Thoracic aorta (tissue), 2 donors: ENCODE measurements at places on chromosomes 11 and 22.

DNA sequence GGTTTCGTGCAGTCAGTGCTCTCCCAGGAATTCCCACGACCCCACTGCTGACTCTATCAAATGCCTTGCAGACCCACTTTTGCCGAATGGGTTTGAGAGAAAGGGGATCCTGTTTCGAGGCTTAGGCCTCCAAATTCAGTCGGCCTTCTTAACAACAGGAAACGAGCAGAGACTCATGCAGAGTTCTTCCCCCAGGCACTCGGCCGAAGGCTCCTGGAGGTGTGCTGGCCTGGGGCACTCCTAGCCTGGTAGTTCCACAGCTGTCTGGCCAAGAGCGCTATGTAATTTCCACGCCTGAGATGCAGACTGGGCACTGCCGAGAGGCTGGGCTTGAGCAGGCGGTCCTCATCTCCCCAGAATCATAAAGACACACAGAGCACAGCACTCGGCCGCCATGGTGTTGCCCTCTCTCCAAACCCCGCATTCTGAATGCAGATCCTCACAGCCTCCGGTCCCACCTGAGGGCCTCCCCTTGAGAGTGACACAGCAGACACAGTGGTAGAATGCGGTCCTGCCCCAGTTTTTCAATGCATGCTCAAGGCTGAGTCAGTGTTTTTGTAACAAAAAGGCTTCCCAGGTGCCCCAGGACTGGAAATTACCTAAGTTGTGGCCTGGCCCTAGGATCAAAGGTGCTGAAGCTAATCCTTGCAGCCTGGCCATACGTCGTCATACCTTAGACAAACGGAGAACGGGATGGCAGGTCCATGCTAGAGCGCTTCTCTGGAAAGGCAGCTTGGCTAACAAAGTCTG lies 30.2 kb upstream of the BID start:
- H3K27ac ChIP-seq: no peak overlapping the region
- no peak for DNase-seq
- H3K4me1 ChIP-seq: no peaks in the 10 kb centered on the region
- no peaks in the 10 kb centered on the region for H3K27me3 ChIP-seq

DNA sequence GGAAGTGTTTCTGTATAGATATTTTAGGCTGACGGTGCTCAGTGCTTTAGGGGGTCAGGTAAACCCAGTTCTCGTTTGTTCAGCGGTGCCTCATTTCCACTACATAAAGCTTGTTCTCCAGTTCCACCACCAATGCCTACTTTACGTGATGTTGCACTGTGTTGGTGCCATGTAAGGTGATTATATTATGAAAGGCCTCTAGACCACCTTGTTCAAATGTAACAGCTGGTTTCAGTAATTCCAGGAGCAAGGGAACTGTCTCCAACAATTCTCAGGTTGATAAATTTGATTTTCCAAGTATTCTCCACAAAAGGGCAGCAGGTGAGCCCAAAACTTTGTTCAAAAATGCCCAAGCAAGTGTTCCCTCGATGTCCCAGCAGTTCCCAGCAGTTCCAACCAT lies 83.7 kb upstream of the SEPTIN5 start:
- no peak for DNase-seq
- no peaks in the 10 kb centered on the region for H3K27me3 ChIP-seq
- H3K4me1 ChIP-seq: no peaks in the 10 kb centered on the region
- no peak overlapping the region for H3K4me3 ChIP-seq
- no peaks in the 10 kb centered on the region for H3K36me3 ChIP-seq
- no peak overlapping the region for H3K27ac ChIP-seq

DNA sequence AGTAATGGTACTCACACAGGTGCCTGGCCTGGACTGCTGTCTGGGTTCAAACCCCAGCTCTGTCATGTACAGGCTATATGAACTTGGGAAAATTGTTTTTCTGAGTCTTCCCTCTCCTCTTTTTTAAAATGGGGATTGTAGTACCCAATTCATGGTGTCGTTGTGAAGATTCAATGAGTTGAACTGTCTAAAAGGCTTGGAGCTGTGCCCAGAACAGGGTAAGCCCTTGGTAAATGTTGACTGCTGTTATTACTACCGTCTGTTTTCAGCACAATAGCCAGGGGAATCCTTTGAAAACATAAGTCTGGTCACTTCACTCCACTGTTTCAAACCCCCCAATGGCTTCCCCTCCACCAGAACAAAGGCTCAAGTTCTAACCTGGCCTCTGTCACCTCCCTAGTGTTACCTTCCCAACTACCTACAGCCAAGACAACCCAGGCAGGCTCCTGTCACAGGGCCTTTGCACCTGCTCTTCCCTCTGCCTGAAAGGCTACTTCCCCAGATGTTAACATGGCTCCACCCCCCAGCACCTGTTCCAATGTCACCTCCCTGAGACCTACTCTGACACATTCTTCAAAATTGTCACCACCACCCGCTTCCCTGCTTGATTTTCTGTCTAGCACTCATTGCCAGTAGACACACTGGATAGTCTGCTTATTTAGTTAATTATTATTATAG lies 152.8 kb downstream of the CHST1 start:
- no peaks in the 10 kb centered on the region for H3K4me1 ChIP-seq
- no peaks in the 10 kb centered on the region for H3K36me3 ChIP-seq
- H3K27ac ChIP-seq: no peak overlapping the region
- DNase-seq: no peak
- H3K4me3 ChIP-seq: no peak overlapping the region

DNA sequence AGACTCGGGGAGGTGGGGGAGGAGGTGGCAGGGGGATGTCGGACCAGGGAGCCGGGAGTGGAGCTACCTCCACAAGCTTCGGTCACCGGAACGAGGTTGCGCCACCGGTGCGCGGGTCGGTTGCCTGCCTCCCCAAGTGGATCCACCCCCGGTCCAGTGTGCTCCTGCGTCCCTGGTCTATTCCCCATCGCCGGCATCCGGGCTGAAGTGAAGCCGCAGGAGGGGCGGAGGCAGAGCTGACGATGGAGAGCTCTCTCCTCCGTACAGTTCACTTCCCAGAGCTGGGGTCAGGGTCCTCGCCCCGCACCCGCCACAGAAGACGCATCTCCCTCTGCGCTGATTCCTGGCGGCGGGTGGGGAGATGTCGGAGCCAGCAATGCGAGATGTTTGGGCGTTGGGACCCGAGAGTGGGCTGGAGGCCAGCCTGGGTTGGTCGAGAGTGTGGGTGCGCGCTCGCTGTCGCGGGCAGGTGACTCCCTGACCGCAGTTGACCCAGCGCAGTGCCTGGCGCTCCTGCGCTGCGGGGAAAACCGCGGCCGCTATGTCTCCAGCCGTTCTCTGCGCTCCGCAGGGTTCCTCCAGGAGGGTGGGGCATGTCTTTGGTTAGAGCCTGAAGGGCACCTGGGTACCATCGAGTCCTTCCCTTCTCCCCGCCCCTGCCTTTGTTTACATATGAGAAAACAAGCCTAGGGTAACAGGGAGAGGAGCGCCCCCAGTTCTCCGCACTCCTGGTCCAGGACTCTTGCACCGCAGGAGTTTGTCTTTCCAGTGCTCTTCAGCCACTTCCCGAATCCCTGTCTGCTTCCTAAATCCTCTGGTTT lies 1.7 kb downstream of the C11orf96 start:
- H3K27ac ChIP-seq: peak overlapping the region; percentile 92
- H3K36me3 ChIP-seq: no peaks in the 10 kb centered on the region
- DNase-seq: no peak
- H3K4me1 ChIP-seq: peaks cover 36% of the 10 kb centered on the region

- no peak overlapping the region for H3K4me3 ChIP-seq
- peak overlapping the region; percentile 49 for H3K27ac ChIP-seq
- H3K36me3 ChIP-seq: no peaks in the 10 kb centered on the region
- no peaks in the 10 kb centered on the region for H3K4me1 ChIP-seq
Measured at GRCh38 chr11:75174781-75175370, 24.0 kb downstream of the SLCO2B1 start.

GRCh38 chr22:41381329-41382097 lies at the start of gene TEF:
Gene TEF (plus strand): TSS chr22:41381942. CDS start chr22:41382045, 103 bp downstream.
- H3K36me3 ChIP-seq: no peaks in the 10 kb centered on the region
- peak within 1 kb of the TSS; percentile 98 for H3K27ac ChIP-seq
- H3K27me3 ChIP-seq: no peaks in the 10 kb centered on the region
- H3K4me3 ChIP-seq: peak within 1 kb of the TSS; percentile 97
- DNase-seq: peak; percentile 97

GRCh38 chr22:29071261-29072045 lies 1.4 kb upstream of the KREMEN1 start:
- H3K36me3 ChIP-seq: no peaks in the 10 kb centered on the region
- H3K27me3 ChIP-seq: no peaks in the 10 kb centered on the region
- H3K27ac ChIP-seq: no peak overlapping the region
- peaks cover 28% of the 10 kb centered on the region for H3K4me1 ChIP-seq
- no peak for DNase-seq
- H3K4me3 ChIP-seq: peak overlapping the region; percentile 81

GRCh38 chr11:15258433-15259165 lies 143.9 kb downstream of the INSC start:
- no peaks in the 10 kb centered on the region for H3K27me3 ChIP-seq
- no peaks in the 10 kb centered on the region for H3K4me1 ChIP-seq

GRCh38 chr11:124179310-124179709 lies 3.8 kb upstream of the OR10D3 start:
- H3K36me3 ChIP-seq: no peaks in the 10 kb centered on the region
- no peaks in the 10 kb centered on the region for H3K27me3 ChIP-seq
- H3K27ac ChIP-seq: no peak overlapping the region
- no peak overlapping the region for H3K4me3 ChIP-seq

DNA sequence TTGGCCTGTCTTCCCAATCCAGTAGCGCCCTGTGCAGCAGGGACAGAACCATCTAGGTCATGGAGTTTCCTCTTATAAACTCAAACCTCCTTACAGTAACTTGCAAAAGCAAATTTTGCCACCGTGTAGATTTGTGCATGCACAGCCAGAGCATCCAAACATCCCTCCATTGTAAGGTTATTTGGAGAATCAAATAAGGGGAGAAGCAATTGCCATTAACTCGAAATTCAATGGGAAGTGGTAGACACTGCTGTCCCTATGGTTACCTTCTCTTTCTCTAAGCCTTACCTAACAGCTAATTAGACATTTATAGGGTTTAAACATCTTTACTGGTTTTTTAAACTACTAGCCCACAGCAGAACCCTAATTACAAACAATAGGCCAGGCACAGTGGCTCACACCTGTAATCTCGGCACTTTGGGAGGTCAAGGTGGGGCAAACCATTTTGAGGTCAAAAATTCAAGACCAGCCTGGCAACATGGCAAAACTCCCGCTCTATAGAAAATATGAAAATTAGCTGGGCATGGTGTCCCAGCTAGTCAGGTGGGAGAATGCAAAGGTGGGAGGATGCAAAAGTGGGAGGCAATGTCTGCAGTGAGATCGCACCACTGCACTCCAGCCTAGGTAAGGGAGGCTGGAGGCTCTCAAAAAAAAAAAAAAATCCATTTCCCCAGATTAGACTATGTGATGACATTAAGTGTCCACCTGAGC lies 6.6 kb downstream of the HSPA8 start:
- no peak overlapping the region for H3K27ac ChIP-seq
- no peak for DNase-seq
- H3K4me1 ChIP-seq: peaks cover 26% of the 10 kb centered on the region
- H3K27me3 ChIP-seq: no peaks in the 10 kb centered on the region
- H3K36me3 ChIP-seq: peaks cover 61% of the 10 kb centered on the region
